ENCODE measurements at places on chromosomes 5 and 9. TPM values are rescaled to one million over a fixed set of nuclear protein-coding genes. Genes with fewer than 3 reads are reported as not detected.

DNA sequence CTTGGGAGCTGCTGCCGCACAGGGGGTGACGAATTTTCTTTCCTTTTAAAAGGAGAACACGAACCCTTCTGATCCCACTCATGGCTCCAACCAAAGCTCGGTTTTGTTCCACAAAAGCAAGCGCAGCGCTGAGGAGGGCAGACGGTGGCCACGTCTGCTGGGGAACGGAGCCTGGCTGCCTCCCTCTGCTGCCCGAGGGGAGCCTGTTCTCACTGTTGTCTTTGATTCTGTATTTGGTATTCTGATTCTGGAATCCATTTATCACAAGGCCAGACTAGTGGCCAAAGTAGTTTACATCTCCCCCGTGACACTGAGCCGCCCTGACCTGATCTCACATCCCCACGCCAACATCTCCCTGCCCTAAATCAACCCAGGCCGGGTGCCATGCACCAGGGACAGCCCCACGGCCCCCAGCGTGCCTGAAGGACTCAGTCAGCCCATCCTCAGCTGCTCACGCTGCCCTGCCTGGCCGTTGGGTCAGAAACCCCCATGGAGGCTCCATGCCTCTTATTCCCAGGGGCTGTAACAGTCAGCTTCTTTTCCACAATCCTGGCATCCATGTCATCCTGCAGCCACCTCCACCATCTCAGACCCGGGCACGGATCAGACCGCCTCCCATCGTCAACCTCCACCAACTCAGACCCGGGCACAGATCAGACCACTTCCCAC is 6.7 kb upstream of the NSMF start:
- no peaks in the 10 kb centered on the region for H3K4me1 ChIP-seq
- no peak overlapping the region for H3K27ac ChIP-seq
- H3K4me3 ChIP-seq = no peak overlapping the region
- H3K27me3 ChIP-seq = no peaks in the 10 kb centered on the region
- DNase-seq = no peak
- no peaks in the 10 kb centered on the region for H3K36me3 ChIP-seq

DNA sequence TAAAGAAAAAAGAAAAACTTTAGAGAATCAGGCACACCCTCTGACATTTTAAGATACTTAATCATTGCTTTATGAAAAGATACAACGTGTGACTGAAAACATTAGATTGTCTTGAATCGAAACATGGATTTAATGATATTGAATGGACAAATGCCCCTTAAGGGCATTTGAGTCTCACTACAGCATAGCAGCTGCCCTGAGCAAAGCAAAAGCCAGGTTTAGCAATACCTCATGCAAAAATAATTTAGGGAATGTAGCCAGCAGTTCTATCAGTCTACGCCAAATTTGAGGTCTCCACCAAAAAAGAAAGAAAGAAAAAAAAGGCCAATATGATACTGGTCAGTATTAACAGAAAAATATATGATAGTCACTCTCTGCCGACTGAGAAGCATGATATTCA is 56.6 kb upstream of the LMNB1 start:
- H3K36me3 ChIP-seq = no peaks in the 10 kb centered on the region
- no peak overlapping the region for H3K27ac ChIP-seq
- no peak overlapping the region for H3K4me3 ChIP-seq
- no peaks in the 10 kb centered on the region for H3K4me1 ChIP-seq
- DNase-seq = no peak
- no peaks in the 10 kb centered on the region for H3K27me3 ChIP-seq

- H3K36me3 ChIP-seq = no peaks in the 10 kb centered on the region
- no peaks in the 10 kb centered on the region for H3K27me3 ChIP-seq
- DNase-seq = no peak
- H3K27ac ChIP-seq = no peak overlapping the region
- no peaks in the 10 kb centered on the region for H3K4me1 ChIP-seq
These were observed 69.0 kb downstream of the TSPAN17 start for GRCh38 chr5:176716320-176716719.

GRCh38 chr5:151315998-151316597 is 12.5 kb upstream of the SLC36A3 start:
- H3K36me3 ChIP-seq = no peaks in the 10 kb centered on the region
- no peak overlapping the region for H3K4me3 ChIP-seq
- peak; percentile 81 for DNase-seq
- H3K27me3 ChIP-seq = no peaks in the 10 kb centered on the region
- H3K4me1 ChIP-seq = no peaks in the 10 kb centered on the region

GRCh38 chr9:97807681-97808080 is 45.3 kb upstream of the FOXE1 start:
- no peak overlapping the region for H3K27ac ChIP-seq
- H3K27me3 ChIP-seq = peaks cover 11% of the 10 kb centered on the region
- DNase-seq = no peak
- no peak overlapping the region for H3K4me3 ChIP-seq

DNA sequence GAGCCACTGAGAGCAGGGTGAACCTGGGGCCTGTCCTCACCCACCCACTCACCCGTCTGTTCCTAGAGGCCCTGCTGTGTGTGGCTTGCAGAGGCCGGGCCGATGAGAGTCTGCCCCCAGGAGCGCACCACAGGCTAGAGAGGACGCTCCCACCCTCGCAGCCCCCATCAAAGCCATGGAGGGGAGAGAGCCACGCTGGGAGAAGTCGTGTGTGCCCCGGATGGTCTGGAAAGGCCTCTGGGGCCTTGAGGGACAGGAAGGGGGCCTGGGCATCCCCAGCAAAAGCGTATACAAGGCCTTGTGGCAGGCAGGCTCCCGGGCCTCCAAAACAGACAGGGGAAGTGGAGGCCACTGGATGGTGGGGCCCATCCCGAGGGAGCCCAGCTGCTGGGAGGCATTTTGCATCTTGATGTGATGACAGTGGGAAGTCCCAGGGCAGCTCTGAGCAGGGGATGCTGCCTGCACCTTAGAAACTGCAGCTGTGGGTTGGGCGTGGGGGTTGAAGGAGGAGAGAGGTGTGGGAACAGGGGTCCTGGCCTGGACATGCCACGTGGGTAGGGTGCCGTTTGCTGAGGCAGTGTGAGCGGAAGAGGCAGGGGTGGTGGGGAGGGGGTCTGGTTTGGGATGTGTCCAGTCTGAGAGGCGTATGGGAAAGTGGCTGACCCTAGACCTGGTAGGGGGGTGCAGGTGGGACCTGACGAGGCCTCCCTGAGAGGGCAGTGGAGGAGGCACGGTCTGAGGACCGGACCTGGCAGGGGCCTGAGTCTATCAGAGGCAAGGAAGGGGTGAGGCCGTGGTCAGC is 43.0 kb upstream of the NOTCH1 start:
- no peak overlapping the region for H3K4me3 ChIP-seq
- H3K36me3 ChIP-seq = no peaks in the 10 kb centered on the region
- no peaks in the 10 kb centered on the region for H3K27me3 ChIP-seq
- DNase-seq = no peak
- H3K27ac ChIP-seq = no peak overlapping the region

DNA sequence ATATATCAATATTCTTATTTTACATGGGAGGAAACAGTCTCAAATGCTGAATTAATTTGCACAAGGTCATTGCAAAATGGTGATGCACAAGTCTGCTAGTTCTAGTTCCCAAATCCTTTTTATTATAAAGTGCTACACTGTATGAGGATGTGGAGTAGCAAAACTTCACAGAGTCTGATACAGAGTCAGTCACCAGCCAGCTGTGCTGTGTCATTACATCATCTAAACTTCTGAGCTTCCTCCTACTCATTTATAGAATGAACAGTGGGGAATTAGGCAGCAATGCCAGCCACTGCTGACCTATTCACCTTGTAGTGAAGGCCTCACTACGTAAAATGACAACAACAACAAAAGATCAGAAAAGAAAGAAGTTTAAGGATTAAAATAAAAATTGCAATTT is 357.8 kb downstream of the TMEM167A start:
- no peak for DNase-seq
- no peak overlapping the region for H3K27ac ChIP-seq
- H3K4me3 ChIP-seq = no peak overlapping the region

DNA sequence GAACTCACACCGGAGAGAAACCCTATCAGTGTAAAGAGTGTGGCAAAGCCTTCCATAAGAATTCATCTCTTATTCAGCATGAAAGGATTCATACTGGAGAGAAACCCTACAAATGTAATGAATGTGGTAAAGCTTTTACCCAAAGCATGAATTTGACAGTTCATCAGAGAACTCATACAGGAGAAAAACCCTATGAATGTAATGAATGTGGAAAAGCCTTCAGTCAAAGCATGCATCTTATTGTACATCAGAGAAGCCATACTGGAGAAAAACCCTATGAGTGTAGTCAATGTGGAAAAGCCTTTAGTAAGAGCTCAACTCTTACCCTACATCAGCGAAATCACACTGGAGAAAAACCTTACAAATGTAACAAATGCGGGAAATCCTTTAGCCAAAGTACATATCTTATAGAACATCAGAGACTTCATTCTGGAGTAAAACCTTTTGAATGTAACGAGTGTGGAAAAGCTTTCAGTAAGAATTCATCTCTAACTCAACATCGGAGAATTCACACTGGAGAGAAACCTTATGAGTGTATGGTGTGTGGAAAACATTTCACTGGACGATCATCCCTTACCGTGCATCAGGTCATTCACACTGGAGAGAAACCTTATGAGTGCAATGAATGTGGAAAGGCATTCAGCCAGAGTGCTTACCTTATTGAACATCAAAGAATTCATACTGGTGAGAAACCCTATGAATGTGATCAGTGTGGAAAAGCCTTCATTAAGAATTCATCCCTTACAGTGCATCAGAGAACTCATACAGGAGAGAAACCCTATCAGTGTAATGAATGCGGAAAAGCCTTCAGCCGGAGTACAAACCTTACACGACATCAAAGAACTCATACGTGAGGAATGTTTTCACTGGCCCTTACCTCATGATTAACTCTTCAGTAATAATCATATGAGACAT is 8.9 kb upstream of the ZNF454 start:
- DNase-seq = no peak
- H3K36me3 ChIP-seq = no peaks in the 10 kb centered on the region
- H3K4me3 ChIP-seq = no peak overlapping the region
- H3K4me1 ChIP-seq = no peaks in the 10 kb centered on the region
- no peaks in the 10 kb centered on the region for H3K27me3 ChIP-seq

Gene PCDHGA6
- 1.5 TPM for total RNA-seq

Gene FAM78A
- 1.5 TPM for total RNA-seq

GRCh38 chr9:93094658-93095204 is 1.3 kb upstream of the CARD19 start:
- peak; percentile 67 for DNase-seq
- H3K4me1 ChIP-seq = peaks cover 12% of the 10 kb centered on the region
- peak overlapping the region; percentile 16 for H3K4me3 ChIP-seq
- H3K36me3 ChIP-seq = no peaks in the 10 kb centered on the region

DNA sequence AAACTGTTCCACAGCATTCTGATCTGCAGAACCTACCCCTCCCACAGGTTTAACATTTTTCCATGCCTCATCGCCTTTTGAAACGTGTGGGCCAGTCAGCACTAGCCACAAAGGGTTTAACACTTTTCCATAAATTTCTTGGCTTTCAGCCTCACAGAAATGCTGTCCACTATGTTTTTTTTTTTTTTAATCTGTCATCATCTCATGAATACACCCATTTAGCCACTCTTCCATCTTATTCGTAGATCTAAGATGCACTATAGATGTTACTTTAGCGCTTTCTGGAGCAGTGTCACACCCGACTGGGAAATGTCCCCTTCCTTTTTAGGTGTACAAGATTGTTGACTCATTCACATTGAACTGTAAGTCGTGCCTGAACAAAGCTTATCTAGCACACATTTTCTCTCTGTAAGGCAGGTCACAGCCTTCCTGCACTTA is 62.3 kb downstream of the GCNT1 start:
- H3K4me1 ChIP-seq = no peaks in the 10 kb centered on the region
- no peak overlapping the region for H3K4me3 ChIP-seq
- DNase-seq = no peak
- no peak overlapping the region for H3K27ac ChIP-seq
- H3K36me3 ChIP-seq = no peaks in the 10 kb centered on the region
- H3K27me3 ChIP-seq = no peaks in the 10 kb centered on the region

- no peaks in the 10 kb centered on the region for H3K27me3 ChIP-seq
- H3K27ac ChIP-seq = no peak overlapping the region
- DNase-seq = no peak
- no peaks in the 10 kb centered on the region for H3K36me3 ChIP-seq
- H3K4me3 ChIP-seq = no peak overlapping the region
These were observed 29.5 kb downstream of the NIM1K start for GRCh38 chr5:43221502-43221901.

Gene ISL1
- 1.6 TPM for total RNA-seq

DNA sequence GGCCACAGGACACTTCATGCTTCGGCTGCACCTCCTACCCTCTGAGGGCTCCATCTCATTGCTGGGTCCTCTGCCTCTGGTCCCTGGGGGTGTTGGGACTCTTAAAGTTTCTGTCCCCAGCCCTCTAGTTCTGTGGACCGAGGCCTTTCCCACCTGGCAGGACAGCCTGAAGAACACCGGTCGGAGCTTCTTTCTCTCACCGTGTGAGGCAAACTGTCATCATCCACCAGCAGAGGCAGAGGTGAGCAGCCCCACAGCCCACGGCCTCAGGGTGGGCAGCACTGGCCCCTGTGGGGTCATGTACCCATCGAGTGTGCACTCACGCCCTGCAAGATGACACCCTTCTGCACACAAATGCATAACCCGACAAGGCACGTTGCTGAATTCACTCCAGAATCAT is 49.9 kb downstream of the IRX2 start:
- no peaks in the 10 kb centered on the region for H3K4me1 ChIP-seq

- no peaks in the 10 kb centered on the region for H3K27me3 ChIP-seq
- H3K36me3 ChIP-seq = no peaks in the 10 kb centered on the region
- no peak overlapping the region for H3K27ac ChIP-seq
- no peaks in the 10 kb centered on the region for H3K4me1 ChIP-seq
- H3K4me3 ChIP-seq = no peak overlapping the region
These were observed 14.2 kb downstream of the NDUFAF2 start for GRCh38 chr5:60959156-60959555.

Gene TIGD6
- 3.9 TPM for total RNA-seq

Gene CCDC171
- total RNA-seq = 2.3 TPM

DNA sequence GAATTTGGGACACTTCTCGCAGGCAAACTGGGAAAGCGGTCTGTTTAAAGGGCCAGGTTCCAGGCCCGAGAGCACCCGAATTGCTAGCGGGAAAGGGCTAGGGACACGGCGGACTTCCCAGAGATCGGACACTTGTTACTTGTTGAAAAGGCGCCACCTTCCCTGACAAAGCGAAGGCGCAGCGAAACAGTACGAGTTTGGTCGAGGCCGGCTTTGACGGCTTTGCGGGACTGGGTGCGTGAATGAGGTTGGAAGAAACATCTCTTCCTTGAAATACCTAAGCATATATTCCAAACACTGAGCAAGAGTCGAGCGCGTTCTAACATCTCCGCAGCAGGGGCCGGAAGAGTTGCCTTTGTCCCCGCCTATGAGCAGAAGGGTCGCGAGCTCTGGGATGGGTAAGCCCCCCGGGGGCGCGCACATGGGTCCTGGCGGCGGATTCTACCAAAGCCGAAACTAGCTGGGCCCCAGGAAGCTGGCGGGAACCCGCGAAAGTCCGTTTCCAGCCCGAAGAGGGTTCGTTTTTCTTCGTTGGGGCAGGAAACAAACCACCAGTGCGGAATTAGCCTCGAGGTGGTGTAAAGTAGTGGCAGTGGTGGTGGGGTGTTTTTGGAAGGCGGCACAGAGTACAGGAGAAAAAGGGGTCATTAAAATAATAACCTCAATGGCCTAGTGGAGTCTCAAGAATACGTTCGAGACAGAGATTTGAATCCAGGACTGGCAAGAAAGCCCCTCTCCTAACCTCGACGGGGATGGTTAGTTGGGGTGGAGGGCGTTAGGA is 1.5 kb downstream of the GDNF start:
- H3K4me3 ChIP-seq = peak overlapping the region; percentile 38
- H3K27ac ChIP-seq = peak overlapping the region; percentile 31
- no peaks in the 10 kb centered on the region for H3K36me3 ChIP-seq

Measured in colonic mucosa (tissue), 4 donors.